ENCODE measurements at places on chromosomes 13 and 19.

DNA sequence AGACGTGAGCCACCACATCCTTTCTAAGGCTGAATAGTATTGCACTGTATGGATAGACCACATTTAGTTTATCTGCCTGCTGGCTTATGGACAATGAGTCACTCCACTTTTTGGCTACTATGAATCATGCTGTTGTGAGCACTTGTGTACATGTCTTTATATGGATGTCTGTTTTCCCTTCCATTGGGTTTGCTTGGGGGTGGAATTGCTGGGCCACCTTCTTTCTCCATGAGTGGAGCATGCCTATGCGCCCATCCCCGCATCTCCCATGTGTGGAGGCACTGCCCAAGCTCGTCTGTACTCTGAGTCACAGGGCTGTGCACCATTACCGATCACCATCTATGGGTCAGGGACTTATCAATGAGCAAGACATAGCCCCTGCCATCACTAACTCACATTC, 127.2 kb upstream of the GJB6 start:
- no peak for DNase-seq

GRCh38 chr19:50599427-50599826, 31.2 kb upstream of the LRRC4B start:
- DNase-seq, result no peak

GRCh38 chr13:37168151-37168550, 62.7 kb upstream of the CSNK1A1L start:
- no peak for DNase-seq

- no peak for DNase-seq
Measured at GRCh38 chr19:4493929-4494690, 22.0 kb downstream of the HDGFL2 start.

DNA sequence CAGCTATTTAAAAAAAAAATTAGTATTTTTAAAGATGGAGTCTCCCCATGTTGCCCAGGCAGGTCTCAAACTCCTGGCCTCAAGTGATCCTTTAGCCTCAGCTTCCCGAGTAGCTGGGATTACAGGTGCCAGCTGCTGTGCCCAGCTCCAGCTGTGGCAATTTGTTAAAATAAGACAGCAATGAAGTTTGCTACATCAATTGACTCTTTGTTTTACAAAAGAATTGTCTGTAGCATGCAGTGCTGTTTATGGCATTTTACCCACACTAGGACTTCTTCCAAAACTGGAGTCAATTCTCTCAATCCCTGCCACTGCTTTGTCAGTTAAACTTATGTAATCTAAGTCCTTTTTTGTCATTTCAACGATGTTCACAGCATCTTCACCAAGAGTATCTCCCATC, 49.3 kb downstream of the NDFIP2 start:
- no peak for DNase-seq

DNA sequence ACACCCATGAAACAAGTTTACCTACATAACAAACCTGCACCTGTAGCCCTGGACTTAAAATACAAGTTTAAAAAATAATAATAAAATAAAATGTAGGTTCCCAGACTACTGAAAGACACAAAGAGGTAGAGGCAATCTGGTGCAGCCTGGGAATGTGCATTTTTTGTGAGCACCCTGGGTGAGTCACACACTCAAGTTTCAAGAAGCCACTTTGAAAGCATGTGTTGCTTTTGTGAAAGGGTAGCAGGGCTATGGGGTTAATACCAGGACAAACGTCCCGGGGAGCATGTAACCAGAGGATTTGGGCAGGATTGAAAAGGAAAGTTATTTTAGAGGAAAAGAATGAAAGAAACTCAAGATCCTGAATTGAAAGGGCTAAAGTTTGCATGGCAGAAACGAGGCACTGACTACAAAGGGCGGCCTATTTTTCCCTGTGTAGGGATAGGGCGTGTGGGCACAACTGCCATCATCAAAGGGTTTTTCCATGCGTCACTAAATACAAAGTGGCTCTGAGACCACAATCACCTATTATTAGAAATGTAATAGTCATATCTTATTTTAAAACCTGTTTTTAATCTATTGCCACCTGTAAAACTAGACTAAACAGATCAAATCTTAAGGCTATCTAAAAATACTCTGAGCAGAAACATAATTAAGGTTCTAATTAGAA, 314.9 kb downstream of the COG6 start:
- DNase-seq, result no peak

DNA sequence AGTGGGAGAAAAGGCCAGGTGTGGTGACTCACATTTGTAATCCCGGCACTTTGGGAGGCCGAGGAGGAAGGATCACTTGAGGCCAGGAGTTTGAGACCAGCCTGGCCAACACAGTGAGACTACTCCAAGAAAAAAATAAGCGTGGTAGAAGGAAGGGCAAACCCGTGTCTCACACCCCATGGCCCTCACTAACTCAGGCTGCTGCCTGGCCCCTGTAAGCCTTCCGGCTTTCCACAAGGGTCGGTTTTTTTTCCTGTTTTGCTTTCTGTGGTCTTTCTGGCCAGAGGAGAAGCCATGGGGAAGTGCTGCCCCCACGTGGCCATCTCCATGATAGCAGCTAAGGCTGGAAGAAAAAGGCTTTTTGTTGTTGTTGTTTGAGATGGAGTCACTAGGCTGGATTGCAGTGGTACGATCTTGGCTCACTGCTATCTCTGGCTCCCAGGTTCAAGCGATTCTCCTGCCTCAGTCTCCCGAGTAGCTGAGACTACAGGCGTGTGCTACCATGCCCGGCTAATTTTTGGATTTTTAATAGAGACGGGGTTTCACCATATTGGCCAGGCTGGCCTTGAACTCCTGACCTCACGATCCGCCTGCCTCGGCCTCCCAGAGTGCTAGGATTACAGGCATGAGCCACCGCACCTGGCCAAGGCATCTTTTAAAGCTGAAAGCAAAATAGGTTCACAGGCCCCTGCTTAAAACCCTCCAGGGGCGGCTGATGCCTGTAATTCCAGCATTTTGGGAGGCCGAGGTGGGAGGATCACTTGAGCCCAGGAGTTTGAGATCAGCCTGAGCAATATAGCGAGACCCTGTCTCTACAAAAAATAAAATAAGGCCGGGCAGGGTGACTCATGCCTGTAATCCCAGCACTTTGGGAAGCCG, 7.5 kb upstream of the ARHGEF18 start:
- DNase-seq, result peak; percentile 88

DNA sequence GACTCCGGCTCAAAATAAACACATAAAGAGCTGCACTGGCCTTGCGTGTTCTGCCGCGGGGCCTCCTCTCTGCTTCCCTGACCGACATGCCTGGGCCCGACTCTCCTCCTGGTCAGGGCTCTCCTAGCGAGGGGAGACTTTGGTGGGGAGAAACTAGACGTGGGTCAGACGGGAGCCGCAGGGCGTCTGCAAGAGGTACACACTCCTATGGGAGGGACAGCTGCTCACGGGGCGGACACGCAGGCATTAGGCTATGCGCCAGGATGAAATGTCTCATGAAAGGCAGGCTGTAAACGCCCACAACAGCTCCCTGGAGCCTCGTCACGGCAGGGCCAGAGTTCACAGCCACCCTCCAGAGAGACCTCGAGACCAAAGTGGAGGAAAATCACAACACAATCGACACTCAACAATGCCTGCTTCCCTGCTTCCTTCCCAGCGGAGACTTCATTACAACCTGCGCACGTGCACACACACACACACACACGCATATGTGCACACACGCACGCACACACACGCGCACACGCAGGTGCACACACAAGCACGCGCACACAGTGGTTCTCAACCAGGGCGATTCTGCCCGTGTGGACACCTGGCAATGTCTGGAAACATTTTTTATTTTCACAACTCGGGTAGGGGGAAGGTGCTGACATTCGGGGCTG, 5.8 kb downstream of the SLC39A3 start:
- peak; percentile 23 for DNase-seq

DNA sequence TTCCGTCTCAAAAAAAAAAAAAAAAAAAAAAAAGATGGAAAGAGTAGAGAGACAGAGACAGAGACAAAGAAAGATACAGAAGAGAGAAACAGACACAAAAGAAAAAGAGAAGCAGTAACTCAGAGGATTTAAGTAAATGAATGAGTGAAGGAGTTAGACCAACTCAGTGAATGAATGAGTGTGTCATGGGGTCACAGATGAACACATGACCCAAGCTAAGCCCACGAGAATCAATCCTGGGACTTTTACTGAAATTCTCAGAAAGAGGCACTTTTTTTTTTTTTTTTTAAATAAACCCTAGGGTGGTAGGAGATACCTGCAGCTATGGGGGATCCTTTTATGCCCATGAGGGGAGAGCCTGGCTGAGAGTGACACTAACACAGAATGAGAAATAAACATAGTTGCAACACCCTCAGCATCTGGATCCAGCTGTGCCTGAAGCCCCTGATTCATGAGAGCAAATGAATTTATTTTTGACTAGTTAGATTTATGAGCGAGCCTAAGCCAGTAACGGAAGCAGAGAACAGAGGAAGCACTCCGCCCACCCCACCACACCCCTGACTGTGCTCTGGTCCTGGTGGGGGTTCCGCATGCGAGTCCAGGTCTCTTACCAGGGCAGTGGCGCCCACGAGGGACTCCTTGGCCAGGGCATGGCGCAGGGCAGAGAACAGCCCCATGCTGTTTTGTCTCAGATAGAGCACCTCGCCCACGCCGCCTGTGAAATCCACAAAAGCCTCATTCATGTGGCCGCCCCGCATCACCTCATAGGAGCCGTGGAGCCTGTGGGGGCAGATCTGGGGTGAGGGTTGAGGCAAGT, 4.6 kb downstream of the CAPN12 start:
- no peak for DNase-seq

DNA sequence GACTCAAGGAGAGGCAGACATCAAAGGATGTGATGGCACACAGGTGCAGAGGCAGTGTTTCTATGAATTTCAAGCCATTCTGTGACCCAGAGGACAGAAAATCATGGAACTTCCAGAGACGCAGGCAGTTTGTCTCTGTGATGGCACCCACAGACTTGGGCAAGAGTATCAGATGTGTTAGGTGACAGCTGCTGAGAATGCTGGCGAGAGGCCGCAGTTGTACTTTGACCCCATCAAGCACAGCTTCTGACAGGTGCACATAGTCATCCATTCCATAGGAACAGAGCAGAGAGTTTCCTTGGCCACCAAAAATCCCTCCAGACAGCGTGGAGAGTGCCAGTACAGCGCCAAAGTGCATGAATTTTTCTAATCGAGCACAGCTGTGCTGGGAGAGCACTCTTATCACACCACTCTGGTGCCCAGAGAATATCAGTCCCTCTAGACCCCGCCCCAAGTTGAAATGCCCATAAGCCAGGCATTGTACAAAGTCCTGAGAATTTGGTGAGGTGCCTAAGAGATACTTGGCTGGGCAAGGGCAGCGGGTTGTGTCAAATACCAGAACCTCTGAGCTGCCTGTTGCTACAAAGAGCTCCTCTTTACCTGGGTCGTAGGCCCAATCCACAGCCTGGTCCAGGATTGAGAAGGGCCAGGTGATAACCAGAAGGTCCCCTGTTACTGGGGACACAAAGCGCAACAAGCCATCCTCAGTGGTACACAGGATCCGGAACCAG, 12.4 kb downstream of the WDR87 start:
- DNase-seq, result no peak

GRCh38 chr19:27672309-27673047, 1540.5 kb downstream of the UQCRFS1 start:
- DNase-seq, result peak; percentile 56

DNA sequence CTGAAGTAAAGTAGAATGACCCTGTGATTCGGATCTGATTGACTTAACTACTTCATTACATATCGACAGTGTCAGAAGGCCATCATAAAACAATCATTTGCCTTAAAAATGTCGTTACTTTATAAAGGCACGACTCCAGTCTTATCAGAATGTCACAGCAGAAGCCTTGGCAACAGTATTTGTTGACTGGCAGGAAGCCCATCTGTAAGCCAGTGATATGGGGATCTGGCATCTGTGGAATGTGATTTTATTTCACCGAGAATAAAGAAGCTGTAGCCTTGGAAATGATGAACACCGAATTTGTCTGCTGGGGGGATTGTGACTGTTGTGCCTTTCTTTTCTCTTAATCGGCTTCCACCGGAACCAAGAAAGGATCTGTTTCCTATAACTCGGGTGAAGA, 362.5 kb downstream of the TDRD3 start:
- DNase-seq, result no peak

GRCh38 chr13:50740052-50740741, 103.3 kb downstream of the DLEU7 start:
- no peak for DNase-seq

DNA sequence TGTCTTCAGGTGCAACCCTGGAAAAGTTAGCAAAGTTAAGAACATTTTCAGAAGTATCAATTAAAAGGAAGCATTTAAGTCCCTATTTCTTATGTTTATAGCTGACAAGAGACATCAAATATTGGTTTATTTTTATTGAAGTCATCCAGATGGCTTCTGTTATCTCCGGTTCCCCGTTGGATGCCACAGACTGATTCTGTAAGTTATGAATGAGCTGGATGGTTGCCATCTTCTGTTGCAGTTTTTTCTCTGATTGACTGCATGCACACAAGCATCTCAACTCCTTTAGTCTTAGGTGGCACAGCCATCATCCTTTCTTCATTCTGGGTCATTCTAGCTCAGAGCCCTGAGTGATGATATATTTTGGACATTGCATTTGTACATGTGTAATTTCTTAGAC, 10.6 kb upstream of the OXGR1 start:
- DNase-seq, result no peak

GRCh38 chr19:43362179-43362578, 8.7 kb downstream of the CD177 start:
- no peak for DNase-seq

- DNase-seq, result no peak
Measured at GRCh38 chr13:47890146-47890814, 110.8 kb downstream of the SUCLA2 start.

DNA sequence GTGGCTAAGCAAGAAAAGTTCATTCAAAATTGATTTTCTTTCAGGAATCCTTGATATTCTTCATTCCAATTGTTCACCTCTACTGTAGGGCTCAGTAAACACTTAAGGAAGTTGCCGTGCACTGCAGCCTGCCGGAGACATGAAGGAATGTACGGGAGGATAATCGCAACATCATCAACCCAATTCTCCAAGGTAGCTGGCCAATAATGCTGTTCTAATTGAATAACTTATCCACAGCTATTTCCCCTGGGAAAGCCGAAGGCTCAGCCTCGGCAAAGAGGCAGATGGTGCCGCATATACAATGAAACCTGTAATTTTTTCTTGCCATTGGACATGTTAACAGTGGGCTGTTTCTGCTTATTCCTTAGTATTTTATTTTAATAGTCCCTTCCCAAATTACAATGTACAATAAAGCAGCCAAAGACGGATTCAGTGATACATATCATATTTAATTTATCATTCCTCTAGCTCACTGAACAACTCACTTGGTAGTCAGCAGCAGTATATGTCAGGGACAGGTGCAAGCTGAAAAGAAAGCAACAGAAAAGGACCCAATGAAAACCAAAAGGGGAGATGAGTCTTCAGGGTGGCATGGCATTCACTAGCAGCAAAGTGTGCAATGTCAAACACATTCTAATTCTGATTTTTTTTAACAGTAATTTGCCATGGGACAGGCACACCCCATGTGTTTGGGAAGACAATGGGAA, 420.5 kb upstream of the KLF12 start:
- no peak for DNase-seq

GRCh38 chr19:32165750-32166149, 179.7 kb upstream of the ZNF507 start:
- no peak for DNase-seq

DNA sequence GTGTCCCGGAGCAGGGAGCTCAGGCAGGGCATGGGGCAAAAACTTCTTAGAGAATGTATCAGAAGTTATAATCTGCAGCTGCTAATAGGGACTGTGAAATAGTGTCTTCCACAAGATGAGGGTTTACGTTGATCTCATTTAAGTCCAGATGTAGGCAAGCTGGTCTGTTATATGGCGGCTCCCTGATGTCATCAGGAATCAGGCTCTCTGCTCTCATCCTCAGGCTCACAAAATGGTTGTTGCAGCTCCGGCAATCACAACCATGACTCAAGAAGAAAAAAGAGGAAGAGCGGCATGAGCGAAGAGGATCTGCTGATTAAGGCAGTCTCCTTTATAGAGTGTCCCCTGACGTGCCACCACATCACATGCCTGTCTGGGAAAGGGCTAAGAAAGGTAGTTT, 191.3 kb downstream of the KLF5 start:
- no peak for DNase-seq

Measured in left ventricle myocardium superior (tissue), 1 donor.